Karpas-422 (cell line): ENCODE measurements at places on chromosomes 5 and 9. TPM values are rescaled to one million over a fixed set of nuclear protein-coding genes. Genes with fewer than 3 reads are reported as not detected.

GRCh38 chr9:128034821-128035652 lies 32.1 kb downstream of the NAIF1 start:
- H3K4me1 ChIP-seq: no peaks in the 10 kb centered on the region
- H3K4me3 ChIP-seq: no peak overlapping the region
- H3K27ac ChIP-seq: no peak overlapping the region
- H3K36me3 ChIP-seq: no peaks in the 10 kb centered on the region

Gene AJM1
- 1.9 and 5.0 TPM in 2 replicates for total RNA-seq

GRCh38 chr9:112699230-112699629 lies 18.7 kb downstream of the INIP start:
- H3K4me1 ChIP-seq: peaks cover 1% of the 10 kb centered on the region; the same call in 1 of the 2 replicates
- no peaks in the 10 kb centered on the region for H3K27me3 ChIP-seq
- H3K36me3 ChIP-seq: peaks cover 20% of the 10 kb centered on the region
- no peak overlapping the region for H3K27ac ChIP-seq
- no peak for DNase-seq
- no peak overlapping the region for H3K4me3 ChIP-seq

DNA sequence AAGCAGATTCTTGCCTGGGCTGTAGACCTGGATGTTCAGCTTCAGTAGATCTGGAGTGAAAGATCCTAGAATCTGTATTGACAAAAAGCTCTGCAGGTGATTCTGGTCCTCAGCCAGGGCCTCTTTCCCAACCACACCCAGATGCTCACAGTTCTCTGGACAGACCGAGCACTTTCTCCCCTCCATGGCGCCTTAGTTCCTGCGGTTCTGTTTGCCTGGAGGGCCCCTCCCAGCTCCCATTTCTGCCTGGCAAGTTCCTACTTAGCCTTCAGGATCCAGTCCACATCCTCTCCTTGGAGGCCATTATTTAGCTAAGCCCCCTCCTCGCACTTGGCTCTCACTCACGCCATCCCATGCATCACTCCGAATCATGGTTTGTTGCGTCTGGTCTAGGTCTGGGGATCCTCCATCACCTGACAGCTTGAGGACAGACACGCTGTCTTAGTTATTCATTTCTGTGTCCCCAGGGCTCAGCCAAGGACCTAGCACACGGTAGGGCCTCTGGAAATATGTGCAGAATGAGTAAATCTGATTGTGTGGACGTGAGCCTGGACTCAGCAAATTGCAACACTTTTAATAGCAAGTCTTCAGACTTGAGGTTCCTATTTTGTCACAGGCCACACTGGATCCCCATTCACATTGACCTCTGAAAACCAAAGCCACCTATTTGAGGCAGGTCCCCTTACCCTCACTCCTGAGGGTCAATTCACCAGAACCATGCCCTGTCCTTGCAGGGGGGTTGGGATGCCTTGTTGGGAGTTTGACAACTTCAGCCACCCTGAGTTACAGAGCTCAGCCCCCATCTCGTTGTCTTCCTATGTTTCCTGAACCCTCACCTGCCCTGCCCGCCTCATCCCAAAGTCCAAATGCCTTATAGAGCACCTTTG lies 50.7 kb downstream of the COL15A1 start:
- no peak overlapping the region for H3K27ac ChIP-seq
- H3K4me1 ChIP-seq: peaks cover 13% of the 10 kb centered on the region
- H3K4me3 ChIP-seq: no peak overlapping the region
- H3K36me3 ChIP-seq: no peaks in the 10 kb centered on the region

Gene NOXA1
- 0.51 TPM in 1 of 2 replicates, not detected in the other for total RNA-seq

Gene CCNO
- total RNA-seq: 2.2 and 5.0 TPM in 2 replicates

Gene PCDHB9
- total RNA-seq: 0.11 and 0.29 TPM in 2 replicates

- H3K36me3 ChIP-seq: no peaks in the 10 kb centered on the region
- H3K4me1 ChIP-seq: no peaks in the 10 kb centered on the region
- H3K4me3 ChIP-seq: no peak overlapping the region
- H3K27me3 ChIP-seq: no peaks in the 10 kb centered on the region
Observed at GRCh38 chr9:35415402-35416097, 74.4 kb upstream of the RUSC2 start.

- no peak for DNase-seq
- no peak overlapping the region for H3K4me3 ChIP-seq
- H3K27ac ChIP-seq: no peak overlapping the region
- H3K27me3 ChIP-seq: no peaks in the 10 kb centered on the region
Observed at GRCh38 chr5:125549322-125549911, 803.0 kb upstream of the ZNF608 start.

GRCh38 chr5:142717582-142718215 lies 31.8 kb upstream of the FGF1 start:
- peak; percentile 63 for DNase-seq
- H3K4me1 ChIP-seq: peaks cover 3% of the 10 kb centered on the region; the same call in 1 of the 2 replicates
- H3K27ac ChIP-seq: no peak overlapping the region
- H3K27me3 ChIP-seq: 0 out of 2 replicates have a peak, but pooled peaks cover 3% of the 10 kb centered on the region
- H3K36me3 ChIP-seq: no peaks in the 10 kb centered on the region

Gene ADAMTS13
- 0.34 and 1.3 TPM in 2 replicates for total RNA-seq

- no peaks in the 10 kb centered on the region for H3K36me3 ChIP-seq
- H3K27ac ChIP-seq: no peak overlapping the region
- H3K4me1 ChIP-seq: no peaks in the 10 kb centered on the region
- H3K27me3 ChIP-seq: no peaks in the 10 kb centered on the region
- no peak overlapping the region for H3K4me3 ChIP-seq
- no peak for DNase-seq
Observed at GRCh38 chr5:138964647-138965201, 89.6 kb upstream of the LRRTM2 start.

- H3K4me1 ChIP-seq: no peaks in the 10 kb centered on the region
- H3K27me3 ChIP-seq: no peaks in the 10 kb centered on the region
- no peaks in the 10 kb centered on the region for H3K36me3 ChIP-seq
- DNase-seq: no peak
Observed at GRCh38 chr5:179120421-179120861, 60.3 kb downstream of the ZNF354C start.

Gene MACROH2A1
- 160 and 245 TPM in 2 replicates for total RNA-seq

GRCh38 chr9:108831496-108832178 lies 24.1 kb downstream of the ACTL7B start:
- no peak overlapping the region for H3K4me3 ChIP-seq
- no peaks in the 10 kb centered on the region for H3K36me3 ChIP-seq
- DNase-seq: no peak

- no peaks in the 10 kb centered on the region for H3K36me3 ChIP-seq
- no peak overlapping the region for H3K4me3 ChIP-seq
- no peaks in the 10 kb centered on the region for H3K27me3 ChIP-seq
- H3K4me1 ChIP-seq: no peaks in the 10 kb centered on the region
Observed at GRCh38 chr5:61139094-61139873, 23.0 kb downstream of the SMIM15 start.

GRCh38 chr5:6442333-6442732 lies 6.3 kb upstream of the UBE2QL1 start:
- H3K4me3 ChIP-seq: no peak overlapping the region
- no peaks in the 10 kb centered on the region for H3K27me3 ChIP-seq
- DNase-seq: no peak
- no peaks in the 10 kb centered on the region for H3K36me3 ChIP-seq

DNA sequence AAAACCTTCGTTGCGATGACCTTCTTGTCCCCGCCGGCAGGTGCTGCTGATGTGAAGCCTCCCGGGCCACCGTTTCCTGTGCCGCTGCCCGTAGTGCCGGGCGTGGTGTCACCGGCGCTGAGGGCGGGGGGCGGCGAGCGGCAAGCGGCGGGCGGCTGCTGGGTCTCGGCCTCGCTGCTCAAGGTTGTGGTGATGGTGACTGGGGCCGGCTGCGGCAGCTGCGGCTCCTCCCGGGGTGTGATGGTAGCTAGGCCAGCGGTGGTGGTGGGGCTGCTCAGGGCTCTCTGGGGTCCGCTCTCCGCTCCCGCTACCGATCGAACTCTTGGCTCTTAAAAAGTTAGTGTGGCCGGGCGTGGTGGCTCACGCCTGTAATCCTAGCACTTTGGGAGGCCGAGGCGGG lies 36.0 kb upstream of the PTPN3 start:
- H3K4me1 ChIP-seq: no peaks in the 10 kb centered on the region
- no peak overlapping the region for H3K4me3 ChIP-seq
- H3K27ac ChIP-seq: no peak overlapping the region
- H3K27me3 ChIP-seq: no peaks in the 10 kb centered on the region
- no peak for DNase-seq
- no peaks in the 10 kb centered on the region for H3K36me3 ChIP-seq

GRCh38 chr9:34458959-34459340 lies 345 bp downstream of the DNAI1 start:
- H3K27me3 ChIP-seq: no peaks in the 10 kb centered on the region
- H3K36me3 ChIP-seq: no peaks in the 10 kb centered on the region
- peaks cover 17% of the 10 kb centered on the region for H3K4me1 ChIP-seq
- peak overlapping the region; percentile 44 for H3K4me3 ChIP-seq

Gene EFNA5
- total RNA-seq: not detected in 2 replicates

GRCh38 chr5:30392897-30393296 lies 800.6 kb upstream of the CDH6 start:
- no peak for DNase-seq
- H3K36me3 ChIP-seq: no peaks in the 10 kb centered on the region
- H3K4me1 ChIP-seq: no peaks in the 10 kb centered on the region

GRCh38 chr5:83095957-83096539 lies 18.7 kb downstream of the XRCC4 start:
- no peak overlapping the region for H3K27ac ChIP-seq
- peaks cover 10% of the 10 kb centered on the region; the same call in 1 of the 2 replicates for H3K36me3 ChIP-seq
- no peaks in the 10 kb centered on the region for H3K27me3 ChIP-seq
